ENCODE measurements at places on chromosomes 16 and 17. TPM values are rescaled to one million over a fixed set of nuclear protein-coding genes. Genes with fewer than 3 reads are reported as not detected.

EVI2A gene
- total RNA-seq, result not detected

UMOD gene
- total RNA-seq, result not detected

CTRB2 gene
- total RNA-seq, result not detected

KRT36 gene
- total RNA-seq, result not detected

TAT gene
- total RNA-seq, result not detected

OR1A1 gene
- not detected for total RNA-seq

HOXB2 gene
- total RNA-seq, result 1.1 TPM

LDHD gene
- total RNA-seq, result 4.1 TPM

KCTD19 gene
- total RNA-seq, result not detected

NPIPB9 gene
- total RNA-seq, result 0.45 TPM

DNAAF1 gene
- total RNA-seq, result 0.07 TPM

EIF1 gene
- total RNA-seq, result 759 TPM

CCDC40 gene
- total RNA-seq, result 3.7 TPM

TMIGD1 gene
- total RNA-seq, result not detected

CFAP52 gene
- total RNA-seq, result not detected

SLFN12L gene
- total RNA-seq, result not detected

GRB7 gene
- 83.3 TPM for total RNA-seq

ADAT1 gene
- total RNA-seq, result 71.3 TPM

HBA1 gene
- total RNA-seq, result 8.6 TPM

FGF11 gene
- total RNA-seq, result 0.91 TPM

MYADML2 gene
- not detected for total RNA-seq

FNDC8 gene
- total RNA-seq, result not detected

DNASE1L2 gene
- 1.00 TPM for total RNA-seq

SLC4A1 gene
- not detected for total RNA-seq

ZNF598 gene
- 43.7 TPM for total RNA-seq

TSNAXIP1 gene
- 0.91 TPM for total RNA-seq

G6PC1 gene
- not detected for total RNA-seq

COIL gene
- total RNA-seq, result 27.0 TPM

CRYBA1 gene
- not detected for total RNA-seq

CENPV gene
- 92.8 TPM for total RNA-seq

KRTAP2-1 gene
- total RNA-seq, result not detected

EFNB3 gene
- total RNA-seq, result 5.1 TPM

CLEC18B gene
- total RNA-seq, result 0.36 TPM

TERB1 gene
- not detected for total RNA-seq

PRSS21 gene
- not detected for total RNA-seq

Measured in Caco-2 (cell line).